Activated naive CD4-positive, alpha-beta T cell treated with anti-CD3 and anti-CD28 coated beads, Interleukin-2, amount 50 U/mL, for 72 hours (primary cell): ENCODE measurements at places on chromosomes 6 and 20. TPM values are rescaled to one million over a fixed set of nuclear protein-coding genes. Genes with fewer than 3 reads are reported as not detected.

DNA sequence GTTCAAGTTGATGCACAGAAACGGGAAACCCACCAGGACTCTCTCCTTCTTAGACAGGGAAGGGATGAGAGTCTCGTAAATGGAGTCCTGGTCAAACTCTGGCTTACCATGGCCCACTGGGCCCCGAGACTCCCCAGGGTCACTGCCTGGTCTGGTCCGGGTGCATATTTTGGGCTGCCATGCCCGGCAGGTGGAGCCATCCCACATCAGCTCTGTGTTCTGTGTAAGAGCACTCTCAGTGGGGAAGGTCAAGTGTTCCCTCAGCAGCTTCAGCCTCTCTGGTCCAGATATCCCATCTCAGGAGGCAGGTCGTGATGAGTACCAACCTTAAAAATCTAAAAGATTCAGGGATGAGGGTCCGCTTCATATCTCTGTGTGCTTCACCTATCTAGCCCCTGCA lies 138.8 kb downstream of the EDN3 start:
- no peak for DNase-seq

- DNase-seq = peak; percentile 95
Measured at GRCh38 chr6:83067448-83068439, at the start of gene DOP1A. Gene DOP1A, plus strand, starts transcription at chr6:83067671. Its CDS starts 29,307 bp downstream, at chr6:83096978.

GRCh38 chr20:51660672-51661608 lies 107.2 kb downstream of the ATP9A start:
- DNase-seq = no peak

- DNase-seq = no peak
Measured at GRCh38 chr20:50450881-50451752, 59.1 kb upstream of the PTPN1 start.

DNA sequence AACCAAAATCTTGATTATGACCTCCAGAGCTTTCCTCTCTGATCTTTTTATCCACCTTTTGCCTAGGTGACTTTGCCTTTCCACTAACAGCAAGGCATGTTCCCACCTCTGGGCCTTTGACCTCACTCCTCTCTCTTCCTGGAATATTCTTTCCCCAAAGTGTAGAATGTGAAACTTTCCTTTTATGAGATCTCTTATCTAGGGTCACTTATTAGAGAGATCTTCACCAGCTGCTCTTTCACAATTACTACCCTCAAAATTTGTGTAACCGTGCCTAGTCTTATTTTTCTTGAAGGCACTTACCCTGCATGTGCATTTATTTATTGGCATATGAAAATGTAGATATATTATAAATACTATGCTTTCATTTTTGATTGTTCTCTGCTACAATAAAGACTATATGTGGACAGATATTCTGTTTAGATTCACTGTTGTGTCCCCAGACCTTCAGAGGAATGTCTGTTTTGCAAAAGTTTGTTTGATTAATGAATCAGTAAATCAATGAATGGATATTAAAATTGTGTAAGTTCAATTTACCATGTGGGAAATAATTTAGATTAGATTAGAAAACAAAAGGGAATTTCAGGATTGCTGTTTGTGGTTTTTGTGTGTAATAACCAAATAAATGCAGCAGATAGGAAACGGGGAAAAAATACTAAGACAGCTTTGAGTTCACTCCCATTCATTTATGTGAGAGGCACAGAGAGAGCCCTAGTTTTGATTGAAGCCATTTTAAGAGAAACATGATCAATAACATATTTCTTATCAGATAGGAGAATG lies 207.0 kb downstream of the ADGB start:
- no peak for DNase-seq

The PNPLA1 gene
- total RNA-seq = not detected

GRCh38 chr6:123415844-123416468 lies 220.8 kb downstream of the TRDN start:
- peak; percentile 27 for DNase-seq

The PSORS1C1 gene
- 0.41 TPM for total RNA-seq

DNA sequence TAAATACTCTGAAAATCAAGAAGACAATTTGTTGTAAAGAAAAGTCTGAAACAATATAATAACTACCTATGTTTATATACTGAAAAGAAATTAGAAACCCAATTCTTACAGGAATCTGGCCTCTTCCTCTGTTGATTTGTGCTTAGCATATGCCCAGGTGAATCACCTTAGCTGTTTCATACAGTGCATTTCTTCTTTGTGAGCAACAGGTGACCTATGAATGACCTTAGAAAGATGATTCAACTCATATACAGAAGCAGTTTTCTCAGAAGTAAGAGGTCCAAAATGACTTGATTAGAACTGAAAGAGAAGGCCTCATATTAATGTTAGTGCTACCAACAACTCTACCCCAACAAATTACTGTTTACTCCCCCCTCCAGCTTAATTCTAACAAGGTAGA lies 419.5 kb upstream of the ID4 start:
- DNase-seq = no peak

The CGA gene
- not detected for total RNA-seq

The SLC44A4 gene
- not detected for total RNA-seq

DNA sequence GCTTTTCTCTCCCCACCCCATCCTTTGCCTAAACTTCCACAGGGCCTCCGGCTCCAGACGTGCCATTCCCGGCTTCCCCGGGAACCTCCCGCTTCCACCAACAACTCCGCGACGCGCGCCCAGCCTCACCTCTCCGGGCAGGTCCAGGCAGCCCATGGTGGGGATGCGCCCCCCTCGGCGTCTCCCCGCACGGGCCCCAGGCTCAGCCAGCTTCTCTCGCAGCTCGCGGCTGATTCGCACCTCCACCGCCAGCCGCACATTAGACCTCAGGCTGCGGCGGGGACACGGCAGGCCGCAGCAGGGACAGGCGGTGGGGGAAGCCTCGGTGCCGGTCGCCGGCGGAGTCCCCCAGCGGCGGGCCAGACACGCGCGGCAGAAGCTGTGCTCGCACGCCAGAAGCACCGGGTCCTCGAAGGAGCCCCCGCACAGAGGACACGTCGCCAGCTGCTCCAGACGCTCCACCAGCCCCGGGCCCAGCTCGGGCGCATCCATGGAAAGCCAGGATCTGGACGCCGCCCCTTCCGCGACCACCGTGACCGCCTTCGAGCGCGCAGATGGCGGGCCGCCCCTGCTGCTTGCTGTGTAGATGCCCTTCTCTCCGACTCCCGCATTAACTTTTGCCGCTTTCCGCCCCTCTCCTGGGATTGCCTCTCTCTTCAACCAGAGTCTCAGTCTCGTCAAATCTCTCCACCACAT lies at the start of gene RNF39:
Gene RNF39 (minus strand): TSS at position 676 of the 696 bp plus-strand sequence. CDS start 184 bp downstream, at position 492.
- DNase-seq = no peak
